ENCODE measurements at places on chromosomes 1 and 21. TPM values are rescaled to one million over a fixed set of nuclear protein-coding genes. Genes with fewer than 3 reads are reported as not detected.

Gene SEMA6C
- total RNA-seq = 0.72 TPM

Gene NBPF9
- total RNA-seq = 16.2 TPM

Gene GPR61
- not detected for total RNA-seq

Gene ZNF648
- total RNA-seq = not detected

Gene TEDDM1
- total RNA-seq = not detected

Gene KMO
- total RNA-seq = 1.0 TPM

Gene FAM72A
- total RNA-seq = 9.0 TPM

Gene NBPF4
- 0.25 TPM for total RNA-seq

Gene RGS8
- total RNA-seq = not detected

Gene TNFRSF8
- 0.08 TPM for total RNA-seq

Gene LMX1A
- total RNA-seq = not detected

Gene IBA57
- total RNA-seq = 6.6 TPM

Gene PSMB4
- total RNA-seq = 376 TPM

Gene C8B
- total RNA-seq = not detected

Gene CCDC30
- total RNA-seq = 0.80 TPM

Gene LRRC3
- 1.3 TPM for total RNA-seq

Gene GORAB
- total RNA-seq = 8.7 TPM

Gene CLIC6
- 0.08 TPM for total RNA-seq

Gene TRABD2B
- total RNA-seq = 0.38 TPM

Gene SUSD4
- total RNA-seq = 0.38 TPM

Gene NCAM2
- not detected for total RNA-seq

Gene CFHR5
- total RNA-seq = not detected

Gene BSDC1
- 21.8 TPM for total RNA-seq

Gene LRP8
- 54.8 TPM for total RNA-seq

Gene KIF14
- 15.1 TPM for total RNA-seq

Gene MROH9
- not detected for total RNA-seq

Gene SLC30A1
- 26.4 TPM for total RNA-seq

Gene TAS1R1
- total RNA-seq = not detected

Gene DNALI1
- not detected for total RNA-seq

Gene ATXN7L2
- total RNA-seq = 2.3 TPM

Gene RUNX1
- total RNA-seq = 12.4 TPM

Gene CASQ2
- total RNA-seq = not detected

Gene FAAH
- 0.79 TPM for total RNA-seq

Gene PDE9A
- 1.2 TPM for total RNA-seq

Gene OR2T35
- total RNA-seq = not detected
